ENCODE measurements at places on chromosomes 5 and 9.

- DNase-seq = no peak
Measured at GRCh38 chr5:173468821-173469251, 140.6 kb upstream of the STC2 start.

GRCh38 chr5:87120518-87121303 lies 147.0 kb upstream of the RASA1 start:
- peak; percentile 96 for DNase-seq

DNA sequence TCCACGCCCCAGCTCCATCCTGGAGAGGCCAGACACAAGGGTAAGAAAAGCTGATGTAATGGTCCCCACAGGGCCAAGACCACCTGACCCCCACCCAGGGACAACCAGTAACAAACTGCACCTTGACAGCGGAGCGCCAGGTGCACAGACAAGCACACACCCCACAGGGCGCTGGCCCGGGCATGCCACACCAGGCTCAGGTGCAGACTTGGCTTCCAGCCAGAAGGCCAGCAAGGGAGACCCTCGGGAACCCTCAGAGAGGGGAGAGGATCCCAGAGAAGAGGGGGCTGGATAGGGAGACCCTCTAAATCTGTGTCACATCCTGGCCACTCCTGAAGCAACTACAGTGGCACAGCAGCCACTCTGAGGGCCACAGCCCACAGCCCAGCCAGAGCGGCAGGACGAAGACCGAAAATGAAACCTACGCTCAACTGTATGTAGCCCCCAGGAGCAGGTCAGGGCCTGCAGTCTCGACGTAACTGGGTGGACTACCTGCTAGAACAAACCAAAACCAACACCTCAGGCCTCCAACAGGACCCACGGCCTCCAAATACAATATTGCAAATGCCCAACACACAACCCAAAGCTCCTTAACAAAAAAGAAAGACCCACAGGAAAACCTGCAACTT lies 18.5 kb downstream of the CAMSAP1 start:
- no peak for DNase-seq

DNA sequence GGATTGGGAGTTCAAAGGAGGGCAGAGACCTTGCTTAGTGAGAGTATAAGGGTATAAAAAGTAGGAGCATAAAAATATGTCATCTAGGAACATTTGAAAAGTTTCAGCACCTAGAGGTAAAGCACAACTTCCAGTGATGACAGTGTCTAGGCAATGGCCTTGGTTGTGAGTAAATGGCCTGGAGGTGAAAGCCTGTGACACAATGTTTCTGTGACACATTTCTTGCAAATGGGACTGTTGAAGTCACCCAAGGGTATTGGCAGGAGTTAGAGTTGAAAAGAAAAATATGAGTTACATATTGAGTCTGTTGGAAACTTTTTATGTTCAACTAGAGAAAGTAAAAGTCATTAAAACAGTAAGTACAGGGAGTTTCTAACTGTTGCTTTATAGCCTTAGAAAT lies 14.8 kb downstream of the C5orf47 start:
- no peak for DNase-seq

- no peak for DNase-seq
Measured at GRCh38 chr5:159601216-159601615, 270.9 kb upstream of the IL12B start.

- DNase-seq = peak; percentile 28
Measured at GRCh38 chr5:16663840-16664239, 47.0 kb upstream of the RETREG1 start.

DNA sequence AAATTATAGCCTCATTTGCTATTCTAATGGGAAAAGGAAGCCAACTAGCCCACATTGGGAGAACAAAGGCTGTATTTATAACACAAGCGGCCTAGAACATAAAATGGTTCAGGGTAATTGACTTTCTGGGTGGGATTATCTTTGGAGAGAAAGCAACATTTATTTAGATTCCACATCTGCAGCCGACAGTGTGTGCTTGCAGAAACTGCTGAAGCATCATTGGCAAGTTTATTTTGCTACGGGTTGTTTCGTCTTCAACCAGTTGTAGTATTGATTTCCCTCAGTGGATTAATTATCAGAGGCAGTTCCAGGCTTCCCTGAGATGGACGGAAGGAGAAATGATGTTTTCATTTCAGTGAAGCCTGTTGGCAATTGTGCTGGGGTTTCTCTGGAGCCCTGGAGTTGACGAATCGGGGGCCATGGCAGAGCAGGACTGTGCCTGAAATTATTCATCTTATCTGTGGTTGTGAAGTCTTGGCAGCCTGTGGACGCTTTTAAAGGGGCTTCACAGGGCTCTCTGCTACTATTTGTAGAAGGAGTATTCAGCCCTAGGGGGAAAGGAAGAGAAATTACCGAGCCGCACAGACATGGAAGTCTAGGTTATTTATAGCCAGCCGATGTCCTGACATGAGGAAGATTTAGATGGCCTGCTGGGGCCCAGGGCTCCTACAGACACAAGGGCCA lies 290.6 kb upstream of the IRX4 start:
- no peak for DNase-seq

DNA sequence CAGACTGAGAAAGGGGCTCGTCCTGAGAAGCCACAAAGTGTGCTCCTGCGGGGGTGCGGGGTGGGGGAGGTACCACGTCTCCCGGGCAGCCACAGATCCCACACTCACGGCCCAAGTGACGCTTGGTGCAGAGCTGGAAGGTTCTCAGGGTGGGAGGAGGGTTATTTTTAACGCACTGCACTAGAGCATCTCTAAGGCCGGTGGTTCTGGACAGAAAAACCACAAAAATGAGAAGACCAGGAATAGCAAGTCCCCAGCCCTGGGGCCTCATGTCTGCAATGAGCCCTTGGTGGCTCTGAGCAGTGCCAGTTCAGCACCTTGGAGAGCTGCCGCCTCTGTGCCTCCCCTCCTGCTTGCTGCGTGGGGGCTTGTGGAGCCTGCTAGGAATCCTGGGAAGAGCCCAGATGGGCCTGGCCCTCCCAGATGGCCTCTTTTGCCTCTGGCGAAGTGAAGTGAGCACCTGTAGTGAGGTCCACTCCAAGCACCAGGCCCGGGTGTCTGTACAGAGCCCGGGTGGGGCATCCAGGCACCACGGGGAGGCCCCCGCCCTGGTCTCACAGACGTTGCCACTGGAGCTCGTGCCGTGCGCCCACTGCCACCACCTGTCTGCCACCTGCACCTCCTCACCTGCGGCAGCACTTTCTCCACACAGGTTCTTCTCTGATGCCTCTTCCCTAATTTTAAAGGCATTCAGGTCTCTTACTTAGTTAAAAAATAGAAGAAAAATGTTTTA lies 48.9 kb upstream of the CACNA1B start:
- peak; percentile 27 for DNase-seq

DNA sequence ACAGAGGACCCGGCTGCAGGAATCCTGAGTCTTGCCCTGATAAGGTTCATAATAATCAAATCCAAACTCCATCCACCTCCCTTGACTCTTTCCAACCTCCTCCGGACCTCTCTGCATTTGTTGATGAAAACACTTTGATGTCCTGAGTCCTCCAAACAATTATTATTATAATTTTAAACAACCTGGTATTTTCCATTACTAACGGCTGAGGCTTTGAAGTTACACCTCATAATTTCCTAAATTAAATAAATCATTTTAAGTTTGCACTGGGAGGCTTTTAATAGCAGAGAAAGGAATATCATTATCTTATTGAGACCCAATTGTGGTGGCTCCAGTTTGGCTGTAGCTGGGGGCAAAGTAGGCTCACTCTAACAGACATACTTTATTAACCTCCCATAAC lies 9.5 kb downstream of the MSX2 start:
- no peak for DNase-seq

DNA sequence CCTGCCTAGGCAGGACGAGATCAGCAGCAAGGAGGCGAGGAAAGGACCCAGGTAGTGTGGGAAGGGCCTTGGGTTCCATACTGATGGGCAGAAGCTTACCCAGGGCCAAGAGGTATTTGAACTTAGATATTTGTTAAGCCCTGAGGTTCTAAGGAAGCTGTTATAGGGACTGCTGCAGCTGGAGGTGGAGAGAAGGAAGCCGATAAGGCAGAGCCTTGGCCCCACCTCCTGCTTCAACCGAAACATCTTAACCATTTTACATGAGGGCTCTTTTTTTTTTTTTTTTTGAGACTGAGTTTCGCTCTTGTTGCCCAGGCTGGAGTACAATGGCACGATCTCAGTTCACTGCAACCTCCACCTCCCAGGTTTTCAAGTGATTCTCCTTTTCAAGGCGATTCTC lies 8.6 kb upstream of the AQP3 start:
- DNase-seq = no peak

- peak; percentile 84 for DNase-seq
Measured at GRCh38 chr5:95591490-95591901, 28.4 kb upstream of the GPR150 start.

DNA sequence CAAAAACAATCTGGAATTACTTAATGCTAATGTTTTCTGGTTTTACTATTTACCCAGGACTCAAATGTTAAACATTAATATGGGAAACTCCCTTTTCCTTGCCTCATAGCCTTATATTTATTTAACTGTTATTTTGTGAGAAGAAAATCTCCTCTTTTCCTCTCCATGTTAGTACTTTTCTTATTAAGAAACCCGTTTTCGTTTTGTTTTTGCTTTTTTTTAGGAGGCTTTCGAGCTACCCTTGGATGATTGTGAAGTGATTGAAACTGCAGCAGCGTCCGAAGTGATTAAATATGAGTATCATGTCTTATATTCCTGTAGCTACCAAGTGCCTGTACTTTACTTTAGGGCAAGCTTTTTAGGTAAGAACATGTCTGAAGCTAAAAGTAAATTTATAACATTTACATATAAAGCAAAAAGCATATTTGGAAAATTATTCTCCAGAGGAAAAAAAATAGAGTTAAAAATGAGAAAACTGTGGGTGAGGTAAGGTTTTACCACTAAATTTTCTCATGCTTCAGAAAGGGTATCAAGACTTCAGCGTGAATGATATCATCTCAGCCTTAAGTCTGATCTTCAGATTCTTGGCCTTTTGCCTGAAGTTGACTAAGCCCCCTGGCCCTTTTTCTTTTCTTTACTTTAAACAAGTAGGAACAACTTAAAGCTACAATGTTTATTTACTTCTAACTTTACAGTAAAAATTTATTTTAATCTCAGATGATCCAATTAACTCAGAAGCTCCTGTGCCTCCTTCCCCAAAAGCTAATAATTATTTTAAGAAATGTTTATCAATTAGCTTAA lies 113.8 kb downstream of the RPS23 start:
- peak; percentile 89 for DNase-seq

- DNase-seq = no peak
Measured at GRCh38 chr9:133701321-133701980, 36.7 kb downstream of the SARDH start.

DNA sequence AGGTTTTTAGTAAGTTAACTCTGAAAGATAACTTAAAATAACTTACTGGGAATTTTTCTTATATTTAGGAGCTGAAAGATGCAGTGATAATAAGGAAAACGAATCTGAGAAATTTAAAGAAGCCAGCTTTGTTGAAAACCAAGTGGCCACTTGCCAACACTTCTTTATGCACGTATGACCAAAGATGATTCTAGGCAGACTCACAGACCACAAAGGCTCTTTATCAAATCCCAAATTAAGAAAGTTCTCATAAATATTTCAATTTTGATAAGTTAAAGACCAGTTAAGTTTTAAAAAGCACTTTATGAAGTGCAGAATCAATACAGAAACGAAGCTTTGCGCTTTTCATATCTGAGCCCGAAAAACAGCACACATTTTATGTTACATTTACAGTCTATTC lies 1.5 kb downstream of the AFF4 start:
- peak; percentile 73 for DNase-seq

- no peak for DNase-seq
Measured at GRCh38 chr9:18595597-18595996, 121.6 kb downstream of the ADAMTSL1 start.

DNA sequence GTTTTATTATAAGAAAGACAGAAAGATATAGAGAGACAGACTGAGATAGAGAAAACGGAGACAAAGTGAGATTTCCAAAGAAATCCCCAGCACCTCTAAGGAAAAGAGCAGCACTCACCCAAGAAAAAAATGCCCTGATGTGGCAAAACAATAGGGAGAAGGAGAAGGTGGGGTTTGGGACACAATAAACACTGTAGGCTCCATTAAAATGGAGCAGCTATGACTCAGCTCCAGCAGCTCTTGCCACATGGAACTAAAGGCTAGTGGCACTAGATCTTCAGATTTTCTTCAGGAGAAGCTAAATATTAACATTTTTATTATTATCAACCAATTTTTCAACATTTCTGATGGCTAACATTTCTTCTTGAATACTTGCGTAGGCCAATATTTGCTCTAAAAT lies 321.8 kb downstream of the TRIM32 start:
- no peak for DNase-seq

GRCh38 chr5:62718324-62718723 lies 139.7 kb downstream of the LRRC70 start:
- DNase-seq = no peak

DNA sequence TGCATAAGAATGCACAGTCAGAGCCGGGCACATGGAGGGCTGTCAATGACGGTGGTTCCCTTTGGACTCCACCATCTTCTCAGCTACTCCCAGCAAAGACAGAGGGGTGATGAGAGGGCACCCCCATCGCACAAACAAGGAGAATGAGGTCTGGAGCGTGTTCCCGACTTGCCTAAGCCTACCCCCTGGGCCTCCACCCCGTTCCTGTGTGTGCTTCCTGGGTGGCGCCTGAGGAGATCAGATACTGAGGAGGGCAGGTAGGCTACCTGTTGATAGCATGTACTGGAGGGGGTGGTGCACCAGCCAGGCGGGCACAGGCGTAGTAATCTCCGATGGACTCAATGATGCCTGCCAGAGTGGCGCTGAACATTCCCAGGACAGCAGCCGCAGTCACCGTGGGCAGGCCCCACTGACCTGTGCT lies 4.1 kb downstream of the SLC23A1 start:
- no peak for DNase-seq

GRCh38 chr9:128113526-128114325 lies 13.8 kb downstream of the PTGES2 start:
- no peak for DNase-seq

- DNase-seq = peak; percentile 7
Measured at GRCh38 chr5:74507370-74508005, 133.0 kb downstream of the ENC1 start.

DNA sequence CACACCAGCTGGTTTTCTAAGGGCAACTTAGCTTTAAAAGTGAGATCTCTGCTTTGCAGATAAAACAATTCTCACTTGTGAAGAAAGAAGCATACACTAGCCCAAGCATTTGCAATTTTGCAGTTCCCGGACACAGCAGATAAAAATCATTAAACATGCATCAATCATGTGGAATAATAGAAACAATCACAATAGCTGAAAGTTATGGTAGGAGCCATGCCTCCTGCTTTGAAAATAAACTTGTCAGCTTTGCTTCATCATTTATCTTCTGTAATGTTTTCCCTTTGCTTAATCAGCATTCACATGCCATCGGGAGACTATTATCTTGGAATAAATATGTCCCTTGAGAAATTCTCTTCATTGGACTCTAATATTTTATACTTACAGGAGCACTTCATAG lies 60.3 kb upstream of the DAB2 start:
- DNase-seq = peak; percentile 55

- no peak for DNase-seq
Measured at GRCh38 chr5:27652505-27652904, 614.1 kb upstream of the CDH9 start.
